ENCODE measurements at places on chromosomes 11 and 22. TPM values are rescaled to one million over a fixed set of nuclear protein-coding genes. Genes with fewer than 3 reads are reported as not detected.

Gene SPON1
- total RNA-seq, result 195 TPM

Gene NELL1
- 0.29 TPM for total RNA-seq

Gene HPX
- total RNA-seq, result 5.2 TPM

Gene OR52B4
- total RNA-seq, result not detected

Gene MPPED2
- 5.6 TPM for total RNA-seq

Gene KCNC1
- not detected for total RNA-seq

Gene LMO1
- not detected for total RNA-seq

Gene POU2AF2
- total RNA-seq, result 5.0 TPM

Gene SPI1
- 35.3 TPM for total RNA-seq

Gene CKAP5
- 64.6 TPM for total RNA-seq

Gene CABP7
- not detected for total RNA-seq

Gene AGBL2
- 5.6 TPM for total RNA-seq

Gene SSTR3
- total RNA-seq, result 0.06 TPM

Gene MMP1
- total RNA-seq, result 99.4 TPM

Gene GRIK4
- 2.9 TPM for total RNA-seq

Gene SLC22A12
- total RNA-seq, result not detected

Gene SLC17A6
- total RNA-seq, result not detected

Data from mucosa of gallbladder (tissue), 1 donor.